Tibial nerve (tissue), 4 donors: ENCODE measurements at places on chromosomes 1 and 21. TPM values are rescaled to one million over a fixed set of nuclear protein-coding genes. Genes with fewer than 3 reads are reported as not detected.

FAM72D gene
- total RNA-seq: not detected

EPHA2 gene
- 33.0 TPM for total RNA-seq

- DNase-seq: no peak
Measured at GRCh38 chr21:42835611-42836401, 43.5 kb downstream of the WDR4 start.

DNA sequence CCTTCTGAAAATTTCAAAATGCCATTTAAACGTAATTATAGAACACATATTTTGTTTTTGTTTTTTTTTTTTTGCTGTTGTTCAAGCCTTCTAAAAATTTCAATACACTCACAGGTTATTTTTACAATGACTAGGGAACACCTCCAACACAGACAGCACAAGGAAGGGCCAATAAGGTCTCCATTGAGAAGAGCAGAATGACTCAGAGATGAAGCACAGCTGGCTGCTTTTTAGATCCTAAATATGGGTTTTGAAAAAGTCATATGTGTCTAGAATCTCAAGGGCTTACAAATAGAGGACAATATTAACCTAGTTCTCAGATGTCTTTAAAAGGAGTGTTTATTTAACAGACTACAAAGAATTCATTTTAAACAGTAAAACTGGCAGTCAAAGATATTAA is 104.6 kb downstream of the NEGR1 start:
- no peak for DNase-seq

DNA sequence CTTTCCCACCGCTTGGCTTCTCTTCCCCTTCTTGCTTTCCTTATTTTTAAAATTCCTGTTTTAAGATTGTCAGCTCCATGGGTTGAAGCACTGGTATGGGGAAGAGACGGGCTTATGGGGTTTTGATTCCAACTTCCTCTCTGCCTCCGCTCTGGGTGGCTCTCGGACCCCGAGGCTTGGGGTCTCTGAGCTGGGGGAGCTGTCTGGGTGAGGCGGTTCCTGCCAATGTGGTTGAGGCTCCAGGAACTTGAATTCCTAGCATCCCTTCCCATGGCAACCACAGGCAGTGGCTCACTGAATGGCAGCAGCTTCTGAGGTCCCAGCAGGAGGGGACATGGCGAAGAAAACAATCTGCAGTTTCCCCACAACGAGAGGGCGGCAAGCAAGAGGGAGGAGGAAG is 83.1 kb upstream of the C1orf174 start:
- no peak for DNase-seq
